ENCODE measurements at places on chromosomes 11 and 22.

DNA sequence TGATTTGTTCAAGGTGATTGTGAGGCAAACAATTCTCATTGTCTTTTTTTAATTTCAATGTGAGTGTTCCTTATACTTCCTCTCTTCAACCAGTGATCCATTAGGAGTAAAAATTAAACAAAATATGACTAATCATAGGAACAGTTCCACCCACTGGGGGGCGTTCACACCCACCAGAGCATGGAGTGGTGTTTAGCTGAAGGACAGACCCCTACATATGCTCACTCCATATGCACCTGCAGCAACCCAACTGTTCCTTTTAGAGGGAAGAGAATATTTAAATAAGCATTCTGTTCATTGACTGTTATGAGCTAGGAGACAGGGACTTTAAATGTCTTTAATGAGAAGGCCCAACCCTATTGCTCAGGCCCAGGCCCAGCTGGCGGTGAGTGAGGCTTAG lies 78.7 kb upstream of the DRD2 start:
- no peak for DNase-seq

- no peak for DNase-seq
These were observed 197.8 kb upstream of the SORL1-AS1 start for GRCh38 chr11:121650351-121651256.

DNA sequence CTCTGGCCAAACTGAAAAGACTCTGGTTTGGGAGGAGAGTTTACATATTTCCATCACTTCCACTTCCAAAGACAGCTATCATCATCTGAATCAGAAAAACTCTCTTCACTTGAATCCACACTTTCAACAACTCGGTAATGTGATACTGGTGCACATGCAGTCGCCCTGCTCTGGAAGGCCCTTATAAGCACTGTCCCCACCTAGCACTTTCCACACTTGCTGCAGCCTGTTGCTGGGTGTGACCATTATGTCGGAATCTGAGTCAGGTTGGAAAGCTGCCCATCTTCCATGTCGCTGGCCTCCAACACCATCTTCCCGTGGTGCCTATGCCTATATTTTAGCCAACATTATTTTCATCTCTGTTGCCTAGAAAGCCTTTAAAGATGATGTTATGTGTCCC lies 1.1 kb upstream of the OR10A5 start:
- no peak for DNase-seq

DNA sequence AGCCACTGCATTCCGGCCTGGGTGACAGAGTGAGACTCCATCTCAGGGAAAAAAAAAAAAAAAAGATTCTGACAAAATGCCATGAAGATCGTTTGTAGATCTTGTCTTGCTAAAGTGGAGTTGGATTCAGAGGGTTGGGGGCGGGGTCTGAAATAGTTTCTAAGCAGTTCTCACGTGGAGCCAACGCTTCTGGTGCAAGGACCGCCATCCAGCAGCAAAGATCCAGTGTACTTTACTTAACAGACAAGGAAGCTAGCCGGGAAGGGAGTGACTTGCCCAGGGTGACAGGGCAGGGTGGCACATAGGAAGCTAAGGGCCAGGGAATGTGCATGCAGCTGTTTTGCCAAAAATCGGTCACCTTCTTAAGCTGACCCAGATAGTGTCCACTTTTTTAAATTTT lies 27.4 kb downstream of the APOL1 start:
- no peak for DNase-seq

DNA sequence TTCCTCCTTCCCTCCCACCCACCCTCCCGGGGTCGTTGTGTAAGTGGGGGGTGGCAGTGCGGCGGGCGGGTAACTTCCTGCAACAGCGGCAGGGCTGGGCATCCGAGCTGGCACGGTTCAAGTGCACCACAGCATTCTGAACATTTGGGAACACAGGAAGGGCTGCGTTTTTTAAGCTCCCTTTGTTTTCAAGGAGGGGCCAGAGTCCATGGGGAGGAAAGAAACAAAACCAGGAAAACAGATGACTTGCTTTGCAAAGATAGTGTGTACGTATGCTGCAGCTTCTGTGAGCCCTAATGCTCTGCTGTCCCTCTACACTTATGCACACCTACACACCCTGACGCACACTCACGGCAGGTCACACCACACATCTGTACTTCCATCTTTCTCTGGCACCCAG lies 152.5 kb downstream of the FBXO7 start:
- DNase-seq = no peak

DNA sequence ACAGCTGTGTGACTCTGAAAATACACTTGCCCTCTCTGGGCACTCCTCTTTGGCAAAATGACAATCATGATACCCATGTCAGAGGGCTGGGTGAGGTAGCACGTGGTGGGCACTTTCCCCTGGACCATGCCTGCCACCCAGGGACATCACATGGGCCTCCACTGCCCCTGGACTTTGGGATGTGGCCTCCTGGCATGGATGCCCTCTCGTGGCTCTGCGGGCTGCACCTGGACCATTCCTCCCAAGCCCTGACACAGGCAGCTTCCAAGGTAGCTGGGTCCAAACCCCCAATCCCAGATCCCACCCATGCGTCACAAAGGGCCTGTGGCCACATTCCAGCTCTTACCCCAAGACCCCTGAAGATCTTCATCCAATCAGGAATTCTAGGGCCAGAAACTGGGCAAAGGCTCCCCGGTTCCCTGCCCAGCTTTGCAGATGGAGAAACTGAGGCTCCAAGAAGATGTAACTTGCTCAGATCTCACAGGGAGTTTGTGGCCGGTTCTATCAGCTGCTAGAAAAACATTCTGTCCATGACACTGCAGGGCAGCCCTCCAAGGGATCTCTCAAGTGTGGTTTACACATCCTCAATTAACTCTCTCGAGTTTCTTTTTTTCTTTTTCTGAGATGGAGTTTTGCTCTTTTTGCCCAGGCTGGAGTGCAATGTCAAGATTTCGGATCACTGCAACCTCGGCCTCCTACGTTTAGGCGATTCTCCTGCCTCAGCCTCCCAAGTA lies 35.4 kb upstream of the CYB5R3 start:
- no peak for DNase-seq

GRCh38 chr11:5713695-5714094 lies 22.6 kb upstream of the OR56B1 start:
- no peak for DNase-seq

DNA sequence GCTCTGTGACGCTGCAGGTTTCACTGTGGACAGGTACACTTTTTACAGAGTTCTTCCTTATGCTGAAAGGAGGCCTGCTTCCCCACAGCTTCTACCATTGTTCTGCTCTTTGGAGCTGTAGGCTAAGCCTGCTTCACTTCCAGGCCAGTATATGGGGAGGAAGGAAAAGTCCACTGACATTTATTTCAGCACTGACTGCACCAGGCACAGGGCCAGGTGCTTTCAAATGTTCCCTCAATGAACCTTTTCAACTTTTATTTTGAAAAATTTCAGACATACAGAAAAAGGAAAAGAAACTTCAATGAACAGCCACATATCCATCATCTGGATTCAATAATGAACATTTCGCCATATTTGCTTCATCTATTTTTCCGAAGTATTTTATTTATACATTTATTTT lies 22.0 kb downstream of the POU2F3 start:
- DNase-seq = no peak

DNA sequence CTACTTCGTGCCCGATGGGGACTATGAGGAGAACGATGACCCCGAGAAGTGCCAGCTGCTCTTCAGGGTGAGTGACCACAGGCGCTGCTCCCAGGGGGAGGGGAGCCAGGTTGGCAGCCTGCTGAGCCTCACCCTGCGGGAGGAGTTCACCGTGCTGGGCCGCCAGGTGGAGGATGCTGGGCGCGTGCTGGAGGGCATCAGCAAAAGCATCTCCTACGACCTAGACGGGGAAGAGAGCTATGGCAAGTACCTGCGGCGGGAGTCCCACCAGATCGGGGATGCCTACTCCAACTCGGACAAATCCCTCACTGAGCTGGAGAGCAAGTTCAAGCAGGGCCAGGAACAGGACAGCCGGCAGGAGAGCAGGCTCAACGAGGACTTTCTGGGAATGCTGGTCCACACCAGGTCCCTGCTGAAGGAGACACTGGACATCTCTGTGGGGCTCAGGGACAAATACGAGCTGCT lies 751 bp downstream of the FIBIN start:
- no peak for DNase-seq

DNA sequence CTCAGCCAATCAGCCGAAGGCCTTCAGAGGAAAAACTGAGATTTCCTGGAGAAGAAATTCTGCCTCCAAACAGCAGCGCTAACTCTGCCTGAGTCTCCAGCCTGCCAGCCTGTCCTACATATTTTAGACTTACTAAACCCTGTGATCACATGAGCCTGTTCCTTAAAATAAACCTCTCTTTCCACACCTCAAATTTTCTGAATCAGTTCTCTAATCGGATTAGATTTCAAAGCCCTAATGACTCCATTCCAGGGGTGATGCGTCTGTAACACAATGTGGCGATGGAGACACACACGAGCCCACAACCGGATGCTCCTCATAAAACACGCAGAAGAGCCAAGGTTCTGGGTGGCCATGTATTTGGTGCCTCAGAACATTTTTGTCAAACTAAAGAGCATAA lies 1371.2 kb downstream of the BRD1 start:
- DNase-seq = no peak

DNA sequence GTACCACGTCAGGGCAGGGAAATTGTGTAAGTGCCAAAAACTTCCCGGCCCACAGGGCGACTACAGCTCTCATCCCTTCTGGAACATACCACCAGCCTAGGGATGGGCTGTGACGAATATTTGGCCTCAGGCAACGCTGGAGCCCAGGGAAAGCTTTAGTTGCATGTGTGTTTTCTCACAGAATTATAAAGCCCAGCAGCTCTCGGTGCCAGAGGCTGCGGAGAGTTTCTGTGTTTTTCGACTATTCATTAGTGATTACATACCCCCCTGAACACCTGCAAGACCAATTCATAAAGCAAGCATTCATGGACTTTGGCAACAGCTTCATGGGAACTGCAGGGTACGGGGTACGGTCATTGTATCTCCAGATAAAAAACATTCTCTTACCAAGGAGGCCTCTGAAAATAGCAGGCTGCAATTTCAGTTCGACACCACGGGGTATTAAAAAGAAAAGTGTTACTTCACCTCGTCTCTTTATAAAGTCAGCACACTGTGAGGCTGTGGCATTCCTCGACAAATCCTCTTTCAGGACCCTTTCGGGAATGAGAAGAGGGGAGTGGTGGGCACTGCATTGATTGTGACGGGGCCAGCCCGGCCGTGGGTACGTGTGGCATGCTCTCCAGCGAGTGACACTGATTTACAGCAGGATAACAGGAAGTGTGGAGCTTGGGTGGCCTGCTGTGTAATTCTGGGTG lies 243.6 kb upstream of the SORL1-AS1 start:
- no peak for DNase-seq

DNA sequence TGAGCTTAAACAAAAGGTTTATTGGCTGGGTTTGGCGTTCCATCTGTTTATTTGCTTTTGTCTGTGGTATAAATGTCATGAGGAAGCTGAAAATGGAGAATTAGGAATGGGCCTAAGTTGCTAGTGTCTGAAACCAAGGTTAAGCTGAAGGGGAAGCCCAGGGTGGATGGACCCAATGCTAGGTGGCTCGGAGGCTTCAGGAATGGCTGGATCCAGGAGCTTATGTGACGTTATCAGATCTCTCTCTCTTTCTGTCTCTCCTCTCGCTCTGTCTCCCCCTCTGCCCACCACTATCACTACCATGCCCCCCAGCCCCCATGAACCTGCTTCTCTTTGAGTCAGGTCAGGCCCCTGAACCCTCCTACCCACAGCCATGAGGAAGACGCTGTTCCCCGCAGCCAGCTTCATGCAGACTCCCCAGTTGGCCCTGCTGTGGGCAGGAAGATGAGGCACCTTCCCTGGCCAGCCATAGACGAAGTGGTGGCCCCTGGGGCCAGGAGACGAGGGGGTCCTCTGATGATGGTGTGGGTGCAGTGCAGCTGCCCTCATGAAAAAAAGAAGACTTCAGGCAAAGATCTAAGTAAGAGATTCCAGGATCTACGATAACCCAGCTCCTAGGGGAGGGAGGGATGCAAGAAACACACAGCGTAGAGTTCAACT lies 101.5 kb downstream of the BRD1 start:
- no peak for DNase-seq

- DNase-seq = no peak
These were observed 156.8 kb upstream of the BDNF start for GRCh38 chr11:27857014-27857413.

DNA sequence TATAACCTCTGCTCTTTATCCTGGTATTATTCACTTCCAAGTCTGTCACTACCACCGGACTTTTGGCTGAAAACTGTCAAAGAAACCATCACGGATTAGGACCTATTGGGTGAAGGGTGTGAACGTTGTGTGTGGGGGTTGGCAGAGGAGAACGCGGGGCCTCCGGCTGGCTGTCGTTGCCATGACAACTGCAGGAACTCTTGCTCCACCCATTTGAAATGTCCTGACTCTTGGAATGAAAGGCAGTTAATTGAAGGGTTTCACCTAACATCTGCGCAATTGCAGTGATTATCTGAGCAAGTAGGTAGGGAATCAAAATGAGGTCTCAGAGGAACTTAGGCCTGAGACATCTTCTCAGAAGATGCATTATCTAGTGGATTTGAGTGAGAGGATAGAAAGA lies 60.9 kb upstream of the CLMP start:
- DNase-seq = no peak

GRCh38 chr11:123740787-123741158 lies 687 bp downstream of the ZNF202 start:
- DNase-seq = no peak

GRCh38 chr22:40335358-40335757 lies 10.9 kb upstream of the ADSL start:
- DNase-seq = no peak

DNA sequence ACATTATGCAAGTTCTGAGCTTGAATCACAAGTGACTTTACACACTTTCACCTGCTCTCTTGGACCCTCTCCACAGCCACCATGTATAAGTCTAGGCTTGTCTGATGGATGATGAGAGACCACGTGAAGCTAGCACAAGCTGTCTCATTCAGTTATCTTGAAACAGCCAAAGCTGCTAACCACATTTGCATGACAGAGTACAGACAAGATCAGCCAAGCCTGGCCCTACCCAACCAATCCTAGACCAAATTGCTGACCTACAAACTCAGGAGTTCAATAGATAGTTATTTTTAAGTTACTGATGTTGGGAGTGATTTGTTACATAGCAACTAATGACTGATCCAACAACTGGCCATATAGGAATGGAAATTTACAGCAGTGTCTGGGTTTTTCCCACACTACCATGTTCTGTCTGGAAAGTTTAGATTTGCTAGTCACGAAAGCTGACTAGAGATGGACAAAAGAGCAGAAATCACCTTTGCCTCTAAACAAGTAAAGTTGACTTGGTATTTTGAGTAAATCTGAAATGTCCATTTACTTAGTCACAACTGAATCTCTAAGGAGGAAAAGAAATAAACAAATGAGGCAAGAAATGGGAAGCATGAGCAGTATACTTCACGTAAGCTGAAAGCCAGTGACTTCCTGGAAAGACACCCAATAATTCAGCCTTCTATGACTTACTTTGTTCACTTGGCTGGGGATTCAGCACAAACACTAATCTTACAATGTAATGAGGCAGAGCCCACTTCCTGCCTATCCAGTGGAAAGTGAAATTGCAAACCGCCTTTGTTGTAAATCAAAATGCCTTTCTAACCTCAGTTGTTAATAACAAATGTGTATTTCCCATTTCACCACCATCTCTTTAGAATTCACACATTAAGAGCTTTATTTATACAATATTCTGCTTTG lies 101.7 kb downstream of the FAM181B start:
- no peak for DNase-seq

GRCh38 chr11:12123273-12123672 lies 12.9 kb downstream of the MICAL2 start:
- no peak for DNase-seq

All from NCI-H345 (cell line).